ENCODE measurements at places on chromosomes 3 and 15.

GRCh38 chr3:110956081-110956480 is 115.5 kb upstream of the NECTIN3 start:
- no peaks in the 10 kb centered on the region for H3K4me1 ChIP-seq
- H3K27me3 ChIP-seq = peaks cover 8% of the 10 kb centered on the region
- no peak for DNase-seq
- no peak overlapping the region for H3K27ac ChIP-seq
- no peaks in the 10 kb centered on the region for H3K36me3 ChIP-seq

DNA sequence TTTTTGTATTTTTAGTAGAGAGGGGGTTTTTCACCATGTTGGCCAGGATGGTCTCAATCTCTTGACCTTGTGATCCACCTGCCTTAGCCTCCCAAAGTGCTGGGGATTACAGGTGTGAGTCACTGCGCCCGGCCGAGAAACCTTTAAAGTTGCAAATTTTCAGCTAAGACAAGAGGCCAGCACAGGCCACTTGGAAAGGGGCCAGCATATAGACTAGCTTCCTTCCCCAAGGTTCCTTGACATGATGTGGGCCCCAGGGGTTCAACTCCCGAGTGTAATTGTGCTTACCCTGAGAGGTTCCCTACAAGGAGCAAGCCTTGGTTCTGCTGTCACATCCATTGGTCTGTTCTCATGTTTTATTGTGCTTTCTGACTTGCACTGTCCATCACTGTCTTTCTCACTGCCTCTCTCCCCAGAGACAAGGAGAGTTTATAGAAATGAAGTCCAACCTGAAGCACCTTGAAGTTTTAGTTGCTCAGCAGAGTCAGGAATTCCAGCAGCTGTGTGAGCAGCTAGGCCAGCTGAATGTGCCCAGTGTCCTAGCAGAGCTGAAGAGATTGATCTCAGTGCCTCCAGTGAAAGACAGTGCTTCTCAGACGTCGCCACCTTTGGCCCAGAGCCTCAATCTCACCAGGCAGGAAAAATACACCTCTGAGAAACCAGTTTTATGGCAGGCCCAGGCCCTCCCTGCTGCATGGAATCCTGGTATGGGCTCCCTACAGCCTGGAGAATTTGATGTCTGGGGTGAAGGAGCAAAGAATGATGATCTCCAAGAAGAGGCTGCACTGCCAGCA is 21.1 kb downstream of the C3orf62 start:
- no peak overlapping the region for H3K4me3 ChIP-seq
- no peak overlapping the region for H3K27ac ChIP-seq
- no peaks in the 10 kb centered on the region for H3K27me3 ChIP-seq

DNA sequence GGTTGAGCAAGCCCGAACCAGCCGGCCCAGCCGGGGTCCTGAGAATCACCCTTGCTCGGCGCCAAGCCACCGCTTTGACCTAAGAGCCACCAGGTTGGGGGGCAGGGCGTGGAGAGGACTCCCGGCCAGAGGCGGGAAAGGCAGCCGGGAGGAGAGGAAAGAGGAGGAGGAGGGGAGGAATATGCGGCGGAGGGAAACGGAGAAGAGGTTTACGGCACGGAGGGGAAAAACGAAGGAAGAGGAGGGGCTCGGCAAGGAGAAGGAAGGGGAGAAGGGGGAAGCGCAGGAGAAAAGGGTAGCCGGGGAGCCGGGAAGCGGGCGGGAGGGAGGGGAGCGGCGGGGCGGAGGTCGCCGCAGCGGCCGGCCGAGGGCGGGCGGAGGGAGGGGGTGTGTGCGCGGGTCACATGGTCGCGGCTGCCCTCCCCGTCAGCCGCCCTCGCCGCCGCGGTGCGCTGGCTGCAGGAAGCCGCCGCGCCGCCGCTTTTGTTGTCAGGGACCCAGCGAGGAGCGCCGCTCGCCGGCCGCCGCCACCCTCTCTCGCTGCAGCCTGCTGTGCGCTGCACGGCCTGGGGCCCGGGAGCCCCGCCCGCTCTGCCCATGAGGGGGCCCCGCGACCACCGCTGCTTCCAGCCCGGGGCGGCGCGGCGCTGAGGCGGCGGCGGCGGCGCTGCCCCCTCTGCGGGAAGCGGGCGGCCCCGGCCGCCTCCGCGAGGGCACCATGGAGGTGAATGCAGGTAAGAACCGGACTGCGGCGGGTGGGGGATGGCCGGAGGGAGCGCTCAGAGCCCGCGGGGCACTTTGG is at the start of gene NR1D2:
Gene NR1D2, plus strand, starts transcription at position 426 of the 802 bp plus-strand sequence. Its CDS starts 293 bp downstream, at position 719.
- H3K27me3 ChIP-seq = no peaks in the 10 kb centered on the region
- H3K4me1 ChIP-seq = peaks cover 24% of the 10 kb centered on the region
- DNase-seq = peak; percentile 77
- peak within 1 kb of the TSS; percentile 88 for H3K4me3 ChIP-seq

GRCh38 chr15:94098921-94099573 is 132.3 kb upstream of the MCTP2 start:
- H3K4me1 ChIP-seq = no peaks in the 10 kb centered on the region
- no peak for DNase-seq
- no peak overlapping the region for H3K4me3 ChIP-seq
- no peak overlapping the region for H3K27ac ChIP-seq

- H3K27me3 ChIP-seq = no peaks in the 10 kb centered on the region
- no peak for DNase-seq
- peaks cover 21% of the 10 kb centered on the region for H3K4me1 ChIP-seq
- peak within 1 kb of the TSS; percentile 86 for H3K4me3 ChIP-seq
Measured at GRCh38 chr3:9902372-9903237, at the start of gene IL17RE. IL17RE (plus strand) TSS chr3:9902848; CDS start chr3:9902933, 85 bp downstream.

- H3K36me3 ChIP-seq = no peaks in the 10 kb centered on the region
- no peak for DNase-seq
- H3K27ac ChIP-seq = no peak overlapping the region
- H3K4me1 ChIP-seq = no peaks in the 10 kb centered on the region
- no peak overlapping the region for H3K4me3 ChIP-seq
Measured at GRCh38 chr3:78337801-78338211, 1297.9 kb downstream of the ROBO2 start.

DNA sequence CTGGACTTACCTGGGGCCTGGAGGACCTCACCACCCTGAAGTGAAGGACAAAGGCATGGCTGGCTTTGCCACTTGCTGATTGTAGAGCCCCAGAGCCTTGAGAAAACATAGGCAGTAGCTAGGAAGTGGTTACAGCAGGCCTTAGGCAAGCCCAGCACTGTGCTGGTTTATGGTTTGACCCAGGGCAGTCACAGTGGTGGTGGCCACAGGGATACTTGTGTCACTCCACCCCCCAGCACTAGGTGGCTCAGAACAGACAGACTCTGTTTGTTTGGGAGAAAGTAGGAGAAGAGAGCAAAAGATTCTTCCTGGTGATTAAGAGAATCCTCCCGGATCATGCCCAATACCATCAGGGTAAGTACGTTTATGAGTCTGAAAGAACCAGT is 13.2 kb upstream of the COL8A1 start:
- no peak for DNase-seq
- H3K27ac ChIP-seq = no peak overlapping the region
- H3K4me1 ChIP-seq = no peaks in the 10 kb centered on the region

GRCh38 chr15:75648156-75649000 is 666 bp downstream of the SNX33 start:
- peak overlapping the region; percentile 84 for H3K4me3 ChIP-seq
- no peaks in the 10 kb centered on the region for H3K27me3 ChIP-seq
- peak overlapping the region; percentile 15 for H3K27ac ChIP-seq
- no peaks in the 10 kb centered on the region for H3K36me3 ChIP-seq
- H3K4me1 ChIP-seq = peaks cover 47% of the 10 kb centered on the region

DNA sequence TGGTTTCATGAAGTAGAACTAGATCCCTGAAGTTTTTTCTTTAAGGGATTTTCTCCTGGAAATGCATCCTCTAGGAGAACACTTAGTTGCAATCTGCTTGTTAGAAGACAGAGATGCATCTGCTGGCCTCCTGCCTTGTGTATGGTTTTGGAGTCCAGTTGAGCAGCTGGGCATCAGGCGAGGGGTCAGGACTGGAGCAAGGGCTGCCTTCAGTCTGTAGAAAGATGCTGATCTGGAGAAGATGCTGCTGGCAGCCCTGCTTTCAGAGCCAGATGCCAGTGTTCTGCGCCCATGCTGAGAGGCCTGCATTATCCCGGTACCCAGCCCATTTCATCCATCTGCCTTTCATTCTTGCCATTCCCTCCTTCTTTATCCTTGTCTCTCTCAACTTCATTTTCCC is 77.4 kb downstream of the CHCHD6 start:
- no peak overlapping the region for H3K27ac ChIP-seq
- H3K4me3 ChIP-seq = no peak overlapping the region
- H3K36me3 ChIP-seq = no peaks in the 10 kb centered on the region
- H3K27me3 ChIP-seq = no peaks in the 10 kb centered on the region
- H3K4me1 ChIP-seq = peaks cover 3% of the 10 kb centered on the region
- DNase-seq = no peak

DNA sequence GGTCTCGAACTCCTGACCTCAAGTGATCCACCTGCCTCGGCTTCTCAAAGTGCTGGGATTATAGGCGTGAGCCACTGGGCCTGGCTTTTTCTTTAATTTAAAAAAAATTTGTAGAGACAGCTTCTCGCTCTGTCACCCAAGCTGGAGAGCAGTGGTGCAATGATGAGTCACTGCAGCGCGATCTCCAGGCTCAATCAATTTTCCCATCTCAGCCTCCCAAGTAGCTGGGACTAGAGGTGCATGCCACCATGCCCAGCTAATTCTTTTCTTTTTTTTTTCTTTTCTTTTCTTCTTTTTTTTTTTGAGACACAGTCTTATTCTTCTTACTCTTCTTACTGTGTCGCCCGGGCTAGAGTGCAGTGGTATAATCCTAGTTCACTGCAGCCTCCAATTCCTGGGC is 19.8 kb downstream of the TUBGCP4 start:
- no peaks in the 10 kb centered on the region for H3K4me1 ChIP-seq
- H3K27ac ChIP-seq = peak overlapping the region; percentile 7
- H3K27me3 ChIP-seq = no peaks in the 10 kb centered on the region

GRCh38 chr3:114446600-114446999 is 152.8 kb downstream of the TIGIT start:
- DNase-seq = no peak
- H3K27me3 ChIP-seq = no peaks in the 10 kb centered on the region
- no peak overlapping the region for H3K4me3 ChIP-seq
- peaks cover 11% of the 10 kb centered on the region for H3K4me1 ChIP-seq
- H3K36me3 ChIP-seq = no peaks in the 10 kb centered on the region

GRCh38 chr3:153640689-153641665 is 479.0 kb downstream of the RAP2B start:
- H3K36me3 ChIP-seq = peaks cover 4% of the 10 kb centered on the region
- H3K27ac ChIP-seq = no peak overlapping the region
- no peak for DNase-seq
- H3K4me3 ChIP-seq = no peak overlapping the region
- H3K4me1 ChIP-seq = peaks cover 34% of the 10 kb centered on the region
- no peaks in the 10 kb centered on the region for H3K27me3 ChIP-seq

GRCh38 chr3:110567029-110567428 is 504.6 kb upstream of the NECTIN3 start:
- H3K27me3 ChIP-seq = peaks cover 24% of the 10 kb centered on the region
- peaks cover 4% of the 10 kb centered on the region for H3K36me3 ChIP-seq
- no peak for DNase-seq

DNA sequence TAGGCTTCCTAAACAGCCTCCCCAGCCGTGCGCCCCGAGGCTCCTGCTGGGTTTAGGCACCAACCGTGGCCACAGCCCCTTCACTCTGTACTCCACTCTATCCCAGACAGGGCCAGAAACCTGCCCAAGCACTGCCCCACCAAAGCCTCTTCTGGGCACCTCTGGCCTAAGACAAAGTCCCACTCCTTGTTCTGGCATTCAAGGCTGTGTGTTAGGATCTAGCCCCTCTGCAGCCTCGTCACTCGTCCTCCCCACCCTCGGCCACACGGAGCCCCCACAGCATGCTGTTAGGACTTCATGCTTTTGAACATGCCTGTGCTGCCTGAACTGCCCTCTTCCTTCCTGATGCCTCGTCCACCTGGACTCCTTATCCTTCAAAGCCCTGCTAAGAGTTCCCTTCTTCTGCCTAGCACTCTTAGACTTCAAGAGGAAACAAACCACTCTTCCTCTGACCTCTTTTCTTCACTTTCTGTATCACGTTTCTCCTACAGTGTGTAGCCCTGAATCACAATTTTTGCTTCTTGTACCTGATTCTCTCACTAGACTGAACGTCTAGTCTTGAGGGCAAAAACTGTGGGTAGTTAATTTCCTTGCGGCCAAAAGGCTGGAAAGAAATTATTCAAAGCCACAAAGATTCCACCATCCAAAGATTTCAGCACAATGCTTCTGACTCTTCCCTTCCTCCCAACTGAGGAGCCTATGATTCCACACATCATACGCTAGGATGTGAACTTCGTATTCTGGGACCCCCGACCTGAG is 28.6 kb downstream of the WNT7A start:
- H3K4me3 ChIP-seq = no peak overlapping the region
- no peak overlapping the region for H3K27ac ChIP-seq
- DNase-seq = no peak
- H3K27me3 ChIP-seq = peaks cover 63% of the 10 kb centered on the region

- H3K36me3 ChIP-seq = no peaks in the 10 kb centered on the region
- no peaks in the 10 kb centered on the region for H3K4me1 ChIP-seq
- H3K4me3 ChIP-seq = no peak overlapping the region
- H3K27me3 ChIP-seq = no peaks in the 10 kb centered on the region
- no peak for DNase-seq
Measured at GRCh38 chr15:27175472-27176153, 204.6 kb downstream of the GABRG3 start.

DNA sequence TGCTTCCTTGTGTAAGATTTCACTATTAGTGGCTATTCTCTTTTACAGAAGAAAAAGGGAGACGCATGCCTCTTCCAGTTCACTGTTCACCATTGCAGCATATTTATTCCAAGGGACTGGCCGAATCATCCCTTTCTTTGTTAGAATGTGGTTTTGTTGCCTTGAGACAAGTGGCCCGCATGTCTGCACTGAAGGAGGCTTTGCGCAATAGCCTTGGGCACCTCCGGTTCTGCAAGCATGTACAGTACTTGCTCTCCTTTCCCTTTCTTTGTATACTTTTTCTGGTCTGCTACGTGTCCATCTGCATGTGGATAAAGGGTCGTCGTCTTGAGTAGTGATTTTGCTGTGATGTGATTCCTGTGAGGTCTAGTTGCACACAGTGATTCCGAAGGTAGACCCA is 43.0 kb downstream of the FLNB start:
- no peak overlapping the region for H3K27ac ChIP-seq
- peaks cover 4% of the 10 kb centered on the region for H3K4me1 ChIP-seq
- H3K27me3 ChIP-seq = no peaks in the 10 kb centered on the region
- H3K4me3 ChIP-seq = no peak overlapping the region
- H3K36me3 ChIP-seq = no peaks in the 10 kb centered on the region
- no peak for DNase-seq

DNA sequence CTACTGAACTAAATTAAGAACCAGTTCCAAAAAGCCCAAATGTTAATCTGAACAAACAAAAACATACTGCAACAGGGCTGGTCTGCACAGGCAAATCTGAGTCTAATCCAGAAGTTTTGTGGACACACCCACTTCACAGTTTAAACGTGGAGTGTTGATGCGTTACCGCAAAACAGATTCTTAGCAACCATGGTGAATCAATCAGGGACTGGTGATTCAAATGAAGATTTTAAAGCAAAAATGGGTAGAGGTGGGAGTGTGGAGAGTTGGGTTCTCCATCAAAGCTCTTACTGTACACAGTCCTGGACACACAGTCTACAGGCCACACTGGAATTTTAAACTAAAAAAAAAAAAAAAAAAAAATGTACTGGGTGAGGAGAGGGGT is 5.2 kb downstream of the ANXA2 start:
- H3K36me3 ChIP-seq = peaks cover 19% of the 10 kb centered on the region
- peaks cover 80% of the 10 kb centered on the region for H3K4me1 ChIP-seq
- H3K4me3 ChIP-seq = peak overlapping the region; percentile 54
- peak; percentile 35 for DNase-seq
- H3K27ac ChIP-seq = peak overlapping the region; percentile 89
- H3K27me3 ChIP-seq = no peaks in the 10 kb centered on the region

- DNase-seq = no peak
- H3K4me3 ChIP-seq = peak overlapping the region; percentile 69
- H3K27ac ChIP-seq = peak overlapping the region; percentile 99
- peaks cover 13% of the 10 kb centered on the region for H3K36me3 ChIP-seq
Measured at GRCh38 chr3:189132839-189133238, 38.9 kb upstream of the TPRG1 start.

Data from effector memory CD8-positive, alpha-beta T cell (primary cell).